ENCODE measurements at places on chromosomes 11 and 22.

GRCh38 chr22:41367039-41367679 lies 14.6 kb upstream of the TEF start:
- peak; percentile 10 for DNase-seq

DNA sequence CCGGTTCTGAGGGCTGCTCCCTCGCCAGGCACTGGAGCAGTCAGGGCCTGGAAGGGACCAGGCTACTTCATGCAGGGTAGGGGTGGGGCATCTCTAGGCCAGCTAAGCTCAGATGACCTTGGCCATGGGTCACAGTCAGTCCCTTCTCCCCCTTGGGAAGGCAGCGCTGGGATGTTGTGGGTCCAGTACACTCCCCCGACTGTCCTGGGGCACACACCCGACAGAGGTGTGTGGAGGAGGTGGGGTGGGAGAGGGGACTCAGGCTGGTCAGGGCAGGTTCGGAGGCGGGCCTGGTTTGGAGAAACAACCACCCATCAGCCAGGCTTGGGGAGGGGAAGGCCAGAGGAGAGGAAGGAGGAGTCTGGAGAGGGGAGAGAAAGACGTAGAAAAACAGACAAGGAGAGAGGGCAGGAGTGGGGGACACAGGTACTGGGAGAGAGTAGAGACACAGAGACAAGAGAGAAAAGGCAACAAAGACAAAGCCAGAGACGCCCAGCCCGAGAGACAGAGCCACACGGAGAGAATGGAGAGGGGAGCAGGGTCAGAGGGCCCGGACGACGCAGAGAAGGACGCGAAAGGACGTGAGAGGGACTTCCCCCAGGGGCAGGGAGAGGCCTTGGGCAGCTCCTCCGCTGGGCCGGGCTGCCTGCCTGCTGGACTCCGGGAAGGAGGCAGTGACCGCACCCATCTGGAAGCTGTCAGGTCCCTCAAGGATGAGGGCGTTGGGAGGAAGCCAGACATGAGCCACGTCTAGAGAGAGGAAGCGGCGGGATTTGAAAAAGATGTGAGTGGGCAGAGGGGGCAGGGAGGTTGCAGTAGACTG lies 30.6 kb upstream of the TSKU start:
- no peak for DNase-seq

- DNase-seq: peak; percentile 13
Measured at GRCh38 chr11:96015906-96016565, 92.1 kb upstream of the MTMR2 start.

GRCh38 chr11:25941353-25941752 lies 390.6 kb upstream of the ANO3 start:
- no peak for DNase-seq

- DNase-seq: no peak
Measured at GRCh38 chr11:98358551-98358950, 662.2 kb upstream of the CNTN5 start.

Measured in CD4-positive, alpha-beta T cell (primary cell).